CD4-positive, alpha-beta T cell treated with Interleukin-15 for 4 hours (primary cell): ENCODE measurements at places on chromosomes 12 and 14.

DNA sequence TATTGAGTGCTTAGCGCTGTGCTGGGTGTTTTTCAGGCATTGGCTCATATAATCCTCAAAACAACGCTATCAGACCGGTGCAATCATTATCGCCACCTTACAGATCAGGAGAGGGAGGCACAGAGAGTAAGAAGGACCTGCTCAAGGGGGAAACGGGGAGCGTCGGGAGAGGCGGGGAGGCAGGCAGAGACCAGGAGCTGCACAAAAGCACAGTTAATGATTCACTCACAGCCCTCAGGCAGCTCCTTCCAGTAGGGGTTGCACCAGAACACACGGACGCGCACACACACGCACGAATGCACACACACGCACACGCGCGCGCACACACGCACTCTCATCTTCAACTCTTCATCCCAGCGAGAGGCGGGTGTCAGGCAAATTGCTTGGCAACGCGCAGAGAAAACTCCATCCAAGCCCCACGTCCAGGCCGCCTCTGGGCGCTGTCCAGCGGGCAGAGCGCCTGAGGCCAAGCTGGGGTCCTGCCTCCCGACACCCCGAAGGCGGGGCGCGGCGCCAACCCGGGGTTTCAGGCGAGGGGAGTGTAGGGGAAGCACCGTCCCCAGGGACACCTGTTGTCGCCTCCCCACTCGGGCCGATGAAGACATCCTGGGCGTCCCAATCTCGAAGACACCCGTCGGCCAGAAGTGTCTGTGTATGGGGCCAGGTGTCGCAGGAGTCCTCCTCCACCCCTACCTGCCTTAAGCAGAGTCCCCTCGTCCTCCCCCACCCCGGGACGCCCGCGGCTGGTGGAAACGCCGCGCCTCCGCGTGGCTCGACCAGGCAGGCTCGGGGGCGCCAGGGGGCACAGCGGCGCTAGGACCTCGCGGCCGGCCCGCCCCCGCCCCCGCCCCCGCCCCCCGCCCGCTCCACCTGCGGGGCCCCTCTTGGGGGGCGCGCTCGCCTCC is 35.5 kb upstream of the STON2 start:
- DNase-seq = no peak

- no peak for DNase-seq
Observed at GRCh38 chr12:68761901-68762630, 16.1 kb downstream of the SLC35E3 start.

DNA sequence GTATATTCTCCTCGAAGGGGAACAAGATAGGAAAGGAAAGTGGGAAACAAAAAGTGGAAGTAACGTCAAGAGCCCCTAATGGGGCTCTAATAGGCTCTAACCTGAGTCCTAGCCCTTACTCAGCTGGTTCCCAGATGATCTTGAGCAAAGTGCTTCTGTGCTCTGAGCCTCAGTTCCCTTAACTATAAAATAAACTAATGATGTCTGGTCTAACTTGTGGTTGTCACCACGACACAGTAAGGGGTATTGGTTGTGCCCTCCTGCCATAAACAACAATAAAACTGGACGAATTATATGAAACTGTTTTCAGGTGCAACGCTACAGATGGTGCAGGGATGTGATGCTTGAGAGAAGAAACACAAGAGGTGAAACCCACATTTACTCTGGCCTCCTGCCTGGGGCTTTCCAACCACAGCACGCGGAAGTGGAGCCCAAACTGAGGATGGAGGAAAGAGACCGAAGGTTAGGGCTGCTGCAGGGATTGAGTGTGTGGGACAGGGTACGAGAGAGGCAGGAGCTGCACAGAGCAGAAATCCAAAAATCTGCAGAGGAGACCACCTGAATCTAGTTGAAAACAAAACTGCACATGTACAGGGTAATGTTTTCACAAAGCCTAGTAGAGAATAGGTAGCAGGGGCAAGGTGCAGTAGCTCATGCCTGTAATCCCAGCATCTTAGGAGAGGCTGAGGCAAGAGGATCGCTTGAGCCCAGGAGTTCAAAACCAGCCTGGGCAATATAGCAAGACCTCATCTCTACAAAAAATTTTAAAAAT is 45.6 kb upstream of the BCL2L14 start:
- peak; percentile 47 for DNase-seq

DNA sequence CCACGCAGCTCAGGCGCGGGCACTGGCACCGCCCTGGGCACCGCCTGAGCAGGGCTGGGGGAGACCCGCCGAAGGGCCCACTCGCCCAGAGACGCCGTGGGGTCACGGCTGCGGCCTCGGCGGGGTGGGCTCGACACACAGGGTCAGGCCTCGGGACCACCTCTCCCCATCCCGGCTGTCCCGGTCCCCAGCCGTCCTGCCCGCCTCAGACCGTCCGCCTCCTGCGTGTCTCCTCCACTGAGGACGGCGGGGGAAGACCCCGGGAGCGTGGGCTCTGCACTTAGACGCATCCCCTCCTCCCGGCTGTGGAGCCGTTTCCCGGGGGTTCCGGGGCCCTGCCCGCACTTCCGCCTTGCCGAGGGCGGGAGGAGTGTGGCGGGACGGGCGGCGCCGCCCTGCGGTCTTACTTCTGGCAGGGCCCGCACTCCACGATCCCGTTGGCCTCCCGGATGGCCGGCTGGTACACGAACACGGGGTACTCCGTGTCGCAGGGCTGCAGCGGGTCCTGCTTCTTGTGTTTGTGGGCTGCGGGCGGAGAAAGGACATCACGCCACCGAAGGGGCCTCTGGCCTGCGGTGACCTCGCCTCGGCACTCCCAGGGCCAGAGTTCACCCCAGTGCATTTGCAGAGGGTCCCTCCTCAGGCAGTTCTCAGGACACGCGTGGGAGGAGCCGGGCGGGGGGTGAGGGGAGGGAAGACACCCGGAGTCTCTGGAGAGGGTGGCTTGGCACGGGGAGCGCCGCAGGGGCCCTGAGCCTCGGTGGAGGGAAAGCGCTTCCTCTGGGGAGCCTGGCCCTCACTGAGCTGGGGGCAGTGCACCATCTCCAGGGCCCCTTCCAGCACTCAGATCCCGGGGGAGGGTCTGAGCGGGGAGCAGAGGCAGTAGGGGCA is 23.1 kb upstream of the LRTM2 start:
- DNase-seq = peak; percentile 56

DNA sequence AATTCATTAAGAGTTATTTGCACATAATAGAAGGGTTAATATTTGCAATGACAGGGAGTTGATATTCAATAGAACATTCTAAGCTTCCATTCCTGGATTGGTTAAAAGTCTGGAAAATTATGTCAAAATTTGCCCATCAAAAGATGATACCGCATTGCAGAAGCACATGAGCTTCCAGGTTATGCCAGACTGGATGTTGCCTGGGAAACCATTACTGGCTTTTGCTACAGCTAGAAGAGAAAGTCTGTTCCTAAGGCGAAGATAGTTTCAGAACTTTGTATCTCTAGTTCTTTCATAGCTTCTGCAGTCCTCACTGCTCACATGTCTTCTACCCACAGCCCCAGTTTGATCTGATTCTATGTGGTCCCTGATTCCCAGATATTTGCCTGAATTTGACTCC is 122.4 kb upstream of the AMIGO2 start:
- no peak for DNase-seq

DNA sequence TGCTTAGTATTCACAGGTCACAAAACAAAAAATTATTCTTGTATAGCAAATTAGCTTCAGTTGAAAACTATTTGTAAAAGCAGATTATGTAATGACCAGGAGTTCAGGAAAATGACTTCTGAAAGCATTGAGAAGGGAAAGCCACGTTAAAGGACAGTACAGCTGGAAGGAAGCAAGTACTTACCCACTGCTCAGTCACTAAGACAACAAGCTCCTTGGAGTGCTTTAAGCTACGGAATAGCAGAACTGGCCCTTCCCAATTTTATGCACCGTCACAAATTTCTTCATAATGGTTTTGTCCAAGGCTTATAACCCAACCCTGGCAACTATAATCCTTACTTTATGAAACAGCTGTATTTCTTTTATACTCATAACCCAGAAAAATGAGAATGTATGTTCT is 13.0 kb upstream of the SNAPC1 start:
- no peak for DNase-seq
